ENCODE measurements at places on chromosomes 16 and 17.

DNA sequence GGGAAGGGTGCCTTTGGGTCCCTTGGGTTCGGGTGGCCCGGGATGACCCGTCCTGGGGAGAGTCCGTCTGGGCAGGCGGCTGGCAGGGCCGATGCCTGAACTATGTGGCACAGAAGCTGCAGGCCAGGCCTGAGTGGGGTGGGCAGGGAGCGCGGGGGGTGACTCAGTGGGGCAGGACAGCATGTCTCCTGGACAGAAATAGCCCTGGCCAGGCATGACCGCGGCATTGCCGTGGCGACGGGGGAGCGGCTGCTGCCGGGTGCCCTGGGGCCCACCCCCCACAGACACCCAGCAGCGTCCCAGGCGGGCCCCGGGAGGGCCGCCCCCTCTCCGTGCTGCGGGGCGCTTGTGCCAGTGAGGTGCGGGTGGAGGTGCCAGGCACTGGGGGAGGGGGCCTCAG, 1.8 kb upstream of the C1QTNF8 start:
- no peak for DNase-seq

- DNase-seq = no peak
Measured at GRCh38 chr17:6444571-6445335, 498 bp downstream of the PIMREG start.

GRCh38 chr16:73025151-73025855, 22.6 kb downstream of the ZFHX3 start:
- DNase-seq = no peak

- no peak for DNase-seq
Measured at GRCh38 chr17:37682007-37682406, 38.8 kb upstream of the DDX52 start.

Measured in NCI-H187 treated with DMSO at 0.1 percent for 48 hours (cell line).